Mammary microvascular endothelial cell (primary cell): ENCODE measurements at places on chromosomes 2 and 18. TPM values are rescaled to one million over a fixed set of nuclear protein-coding genes. Genes with fewer than 3 reads are reported as not detected.

SPATA3 gene
- not detected in 2 replicates for total RNA-seq

ABCG8 gene
- total RNA-seq = not detected in 2 replicates

CABLES1 gene
- total RNA-seq = 11.9 and 18.5 TPM in 2 replicates

EMILIN1 gene
- 7.2 and 11.9 TPM in 2 replicates for total RNA-seq

LCT gene
- not detected in 2 replicates for total RNA-seq

PDE11A gene
- total RNA-seq = under 0.01 and 0.10 TPM in 2 replicates

SEPTIN2 gene
- total RNA-seq = 352 and 365 TPM in 2 replicates

MEIS1 gene
- 0.79 and 8.4 TPM in 2 replicates for total RNA-seq

RUFY4 gene
- not detected in 2 replicates for total RNA-seq

RRM2 gene
- 149 and 173 TPM in 2 replicates for total RNA-seq

CDK15 gene
- 0.07 TPM in 1 of 2 replicates, not detected in the other for total RNA-seq

SNED1 gene
- total RNA-seq = 3.8 and 4.3 TPM in 2 replicates

EGR4 gene
- total RNA-seq = not detected in 2 replicates

ASB18 gene
- total RNA-seq = not detected in 2 replicates

TRPM8 gene
- total RNA-seq = not detected in 2 replicates

TUBA3E gene
- total RNA-seq = not detected in 2 replicates

CYBRD1 gene
- total RNA-seq = 9.6 and 10.2 TPM in 2 replicates

EFR3B gene
- total RNA-seq = 0.67 and 0.79 TPM in 2 replicates

DGUOK gene
- 55.4 and 62.4 TPM in 2 replicates for total RNA-seq

PLGLB1 gene
- total RNA-seq = 0.07 and 0.20 TPM in 2 replicates

MAP3K19 gene
- not detected in 2 replicates for total RNA-seq

MOGAT1 gene
- not detected in 2 replicates for total RNA-seq

IL36G gene
- total RNA-seq = not detected in 2 replicates

SERPINB2 gene
- 5.7 and 6.3 TPM in 2 replicates for total RNA-seq

NDUFB3 gene
- total RNA-seq = 112 and 133 TPM in 2 replicates

CROCC2 gene
- total RNA-seq = not detected in 2 replicates

PPM1G gene
- total RNA-seq = 121 and 134 TPM in 2 replicates

FTCDNL1 gene
- total RNA-seq = 0.93 and 1.9 TPM in 2 replicates

LAPTM4A gene
- total RNA-seq = 86.7 and 102 TPM in 2 replicates

GALR1 gene
- total RNA-seq = not detected in 2 replicates

CPS1 gene
- total RNA-seq = 1.3 and 1.5 TPM in 2 replicates

SPR gene
- 37.6 and 38.9 TPM in 2 replicates for total RNA-seq

MC5R gene
- total RNA-seq = not detected in 2 replicates

OSBPL1A gene
- 16.6 and 19.3 TPM in 2 replicates for total RNA-seq

HOXD12 gene
- not detected in 2 replicates for total RNA-seq

CKAP2L gene
- total RNA-seq = 19.5 and 21.0 TPM in 2 replicates

NT5DC4 gene
- not detected in 2 replicates for total RNA-seq

ATP6V1B1 gene
- total RNA-seq = 5.8 TPM in 1 of 2 replicates, not detected in the other

SKOR2 gene
- not detected in 2 replicates for total RNA-seq

OTOS gene
- not detected in 2 replicates for total RNA-seq

CPLX4 gene
- not detected in 2 replicates for total RNA-seq
